Substantia nigra (tissue), 51 donors: ENCODE measurements at places on chromosomes 16 and 17.

DNA sequence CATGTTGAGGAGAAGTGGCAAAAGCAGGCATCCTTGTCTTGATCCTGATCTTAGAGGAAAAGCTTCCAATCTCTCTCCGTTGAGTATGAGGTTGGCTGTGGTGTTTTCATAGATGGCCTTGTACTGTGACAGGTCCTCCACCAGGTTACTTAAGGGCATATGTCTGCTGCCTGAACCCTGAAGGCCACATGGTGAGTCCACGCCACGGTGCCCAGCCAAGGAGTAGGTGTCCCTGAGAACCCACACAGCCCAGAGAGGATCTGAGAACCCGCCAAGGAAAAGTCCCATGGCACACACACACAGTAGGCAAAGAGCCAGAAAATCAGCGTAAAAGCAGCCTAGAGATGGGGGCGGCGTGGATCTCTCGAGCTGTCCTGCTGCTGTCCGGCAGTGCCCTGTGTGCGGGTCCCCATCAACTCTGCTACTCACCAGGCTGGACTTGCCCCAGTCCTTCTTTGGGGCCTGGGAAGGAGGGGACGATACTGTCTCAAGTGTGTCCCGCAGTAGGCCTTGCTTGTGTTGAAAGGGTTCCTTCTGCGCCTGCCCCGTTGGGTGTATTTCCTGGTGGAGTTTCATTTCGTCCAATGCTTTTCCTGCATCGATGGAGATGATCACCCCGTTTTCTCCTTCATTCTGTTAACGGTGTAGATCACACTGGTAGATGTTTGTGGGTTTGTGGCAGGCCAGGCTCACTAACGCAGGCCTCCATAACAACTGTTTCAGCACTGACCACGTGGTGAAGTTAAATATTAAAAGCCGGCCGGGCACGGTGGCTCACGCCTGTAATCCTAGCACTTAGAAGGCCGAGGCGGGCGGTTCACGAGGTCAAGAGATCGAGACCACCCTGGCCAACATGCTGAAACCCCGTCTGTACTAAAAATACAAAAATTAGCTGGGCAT, 90.8 kb upstream of the DNAH17 start:
- DNase-seq = no peak

GRCh38 chr17:1108765-1109605, 70.8 kb downstream of the ABR start:
- no peak for DNase-seq

DNA sequence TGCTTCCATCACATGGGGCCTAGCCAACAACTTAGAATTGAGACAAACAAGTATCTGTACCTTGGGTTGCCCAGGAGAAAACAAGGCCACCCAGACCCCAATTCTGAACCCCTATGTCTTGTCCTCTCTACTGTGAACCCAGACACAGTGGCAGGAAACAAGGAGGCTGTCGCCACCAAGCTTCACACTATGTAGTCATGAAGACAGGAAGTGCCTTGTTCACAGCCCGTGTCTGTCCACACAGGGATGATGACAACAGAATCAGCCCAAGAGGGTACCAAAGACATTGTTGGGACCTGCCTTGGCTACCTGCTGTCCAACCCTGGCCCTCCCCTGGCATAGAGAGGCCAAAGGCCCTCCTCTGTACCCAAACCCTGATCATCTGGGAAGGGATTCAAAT, 84.8 kb downstream of the CDYL2 start:
- no peak for DNase-seq

GRCh38 chr17:10737168-10737622, 7.4 kb upstream of the TMEM220 start:
- peak; percentile 40 for DNase-seq

- DNase-seq = no peak
Observed at GRCh38 chr17:55988861-55989260, 164.4 kb upstream of the ANKFN1 start.

GRCh38 chr17:13016881-13017654, 759 bp downstream of the ELAC2 start:
- DNase-seq = no peak

- DNase-seq = no peak
Observed at GRCh38 chr17:65005858-65006257, 50.7 kb downstream of the GNA13 start.

DNA sequence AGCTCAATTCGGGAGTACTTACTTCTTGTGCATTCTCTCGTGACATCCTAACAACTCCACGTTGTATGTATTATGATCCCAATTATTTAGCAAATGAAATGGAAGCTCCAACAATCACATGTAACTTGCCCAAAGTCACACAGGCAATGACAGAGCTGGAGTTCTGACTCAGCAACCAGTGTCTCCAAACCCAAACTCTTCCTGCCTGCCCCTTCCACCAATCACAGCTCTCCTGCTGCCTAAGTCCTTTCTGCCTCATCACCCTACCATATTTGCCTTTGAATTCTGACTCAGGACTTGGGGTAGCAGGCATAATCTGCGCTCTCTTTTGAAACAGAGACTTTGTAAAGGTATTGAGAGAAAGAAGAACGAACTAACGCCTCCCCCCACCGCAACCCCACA, 245.2 kb upstream of the MAF start:
- DNase-seq = no peak
